IMR-90 (cell line): ENCODE measurements at places on chromosomes 3 and 15. TPM values are rescaled to one million over a fixed set of nuclear protein-coding genes. Genes with fewer than 3 reads are reported as not detected.
A peak's percentile ranks its signal among the peaks of the same experiment; 100 is the strongest.

Gene HSPBAP1
- polyA plus RNA-seq: 2.5 and 2.6 TPM in 2 replicates

Gene CELF6
- polyA plus RNA-seq: 0.06 and 0.07 TPM in 2 replicates

GRCh38 chr3:66618066-66618465 is 117.2 kb upstream of the LRIG1 start:
- peak overlapping the region; percentile 88; the same call in 1 of the 2 replicates for H3K27ac ChIP-seq
- H3K36me3 ChIP-seq: no peaks in the 10 kb centered on the region
- H3K27me3 ChIP-seq: no peaks in the 10 kb centered on the region
- peaks cover 11% of the 10 kb centered on the region for H3K4me1 ChIP-seq
- no peak overlapping the region for H3K4me3 ChIP-seq

- H3K4me3 ChIP-seq: no peak overlapping the region
- peaks cover 3% of the 10 kb centered on the region; the same call in 1 of the 2 replicates for H3K4me1 ChIP-seq
- no peak overlapping the region for H3K27ac ChIP-seq
- DNase-seq: peak; percentile 42
Observed at GRCh38 chr3:155948476-155948875, 78.0 kb downstream of the GMPS start.

DNA sequence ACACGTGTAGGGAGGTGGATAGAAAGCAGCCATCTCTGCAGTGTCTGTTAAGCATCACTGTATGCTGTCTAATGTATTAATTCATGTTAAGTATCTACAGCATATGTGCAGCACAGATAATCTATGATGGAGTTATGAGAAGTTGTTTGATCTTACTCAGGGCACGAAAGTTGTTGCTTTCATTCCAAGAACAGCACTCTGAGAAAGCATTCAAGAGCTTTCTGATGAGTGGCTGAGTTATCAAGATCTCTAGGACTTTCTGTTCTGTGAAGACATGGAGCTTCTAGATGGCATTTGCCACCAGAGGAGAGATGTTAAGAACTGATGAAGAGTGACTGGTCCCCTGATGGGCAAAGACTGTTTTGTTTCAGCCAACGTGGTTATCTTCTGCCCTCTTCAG is 22.6 kb upstream of the TPRG1 start:
- H3K4me3 ChIP-seq: no peak overlapping the region
- H3K4me1 ChIP-seq: no peaks in the 10 kb centered on the region

GRCh38 chr15:73346735-73347312 is 21.9 kb downstream of the HCN4 start:
- no peaks in the 10 kb centered on the region for H3K36me3 ChIP-seq
- no peak overlapping the region for H3K4me3 ChIP-seq
- peaks cover 20% of the 10 kb centered on the region; the same call in 1 of the 2 replicates for H3K27me3 ChIP-seq
- H3K27ac ChIP-seq: no peak overlapping the region
- peak; percentile 20 for DNase-seq
- H3K4me1 ChIP-seq: no peaks in the 10 kb centered on the region

GRCh38 chr3:118527514-118528044 is 507.1 kb downstream of the IGSF11 start:
- H3K4me3 ChIP-seq: no peak overlapping the region
- H3K4me1 ChIP-seq: no peaks in the 10 kb centered on the region
- H3K27ac ChIP-seq: no peak overlapping the region

GRCh38 chr15:89888214-89888804 is 5.5 kb downstream of the AP3S2 start:
- no peaks in the 10 kb centered on the region for H3K27me3 ChIP-seq
- no peaks in the 10 kb centered on the region for H3K4me1 ChIP-seq
- peak; percentile 90 for DNase-seq
- H3K4me3 ChIP-seq: no peak overlapping the region
- H3K36me3 ChIP-seq: peaks cover 20% of the 10 kb centered on the region

GRCh38 chr3:27679691-27680090 is 42.4 kb downstream of the EOMES start:
- no peaks in the 10 kb centered on the region for H3K27me3 ChIP-seq
- H3K36me3 ChIP-seq: no peaks in the 10 kb centered on the region
- H3K4me1 ChIP-seq: peaks cover 12% of the 10 kb centered on the region
- no peak overlapping the region for H3K27ac ChIP-seq

GRCh38 chr3:48411041-48411588 is 18.8 kb downstream of the PLXNB1 start:
- DNase-seq: no peak
- H3K36me3 ChIP-seq: peaks cover 81% of the 10 kb centered on the region
- no peak overlapping the region for H3K27ac ChIP-seq

GRCh38 chr3:10779293-10779805 is 36.7 kb upstream of the SLC6A11 start:
- no peak overlapping the region for H3K27ac ChIP-seq
- no peak overlapping the region for H3K4me3 ChIP-seq
- no peaks in the 10 kb centered on the region for H3K4me1 ChIP-seq
- DNase-seq: no peak
- H3K27me3 ChIP-seq: peaks cover 3% of the 10 kb centered on the region; the same call in 1 of the 2 replicates

DNA sequence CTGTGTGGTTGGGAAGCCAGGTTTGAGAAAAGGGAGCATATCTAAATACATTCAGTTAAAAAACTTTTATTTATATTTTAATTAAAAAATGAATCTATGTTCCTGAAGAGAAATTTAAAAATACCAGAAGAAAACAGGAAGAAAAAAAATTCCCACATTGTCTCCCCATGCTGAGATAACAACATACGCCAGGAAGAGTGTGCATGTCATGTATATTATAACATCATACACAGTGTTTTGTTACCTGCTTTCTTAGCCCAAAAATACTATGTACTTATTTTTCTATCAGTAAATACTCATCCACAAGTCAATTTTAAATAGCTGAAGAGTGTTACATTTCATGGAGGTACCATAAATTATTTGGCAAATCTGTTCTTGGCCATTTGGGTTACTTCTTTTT is 18.5 kb downstream of the USP13 start:
- H3K27ac ChIP-seq: no peak overlapping the region
- no peaks in the 10 kb centered on the region for H3K27me3 ChIP-seq
- no peak for DNase-seq
- H3K36me3 ChIP-seq: no peaks in the 10 kb centered on the region; the same call in 1 of the 2 replicates

DNA sequence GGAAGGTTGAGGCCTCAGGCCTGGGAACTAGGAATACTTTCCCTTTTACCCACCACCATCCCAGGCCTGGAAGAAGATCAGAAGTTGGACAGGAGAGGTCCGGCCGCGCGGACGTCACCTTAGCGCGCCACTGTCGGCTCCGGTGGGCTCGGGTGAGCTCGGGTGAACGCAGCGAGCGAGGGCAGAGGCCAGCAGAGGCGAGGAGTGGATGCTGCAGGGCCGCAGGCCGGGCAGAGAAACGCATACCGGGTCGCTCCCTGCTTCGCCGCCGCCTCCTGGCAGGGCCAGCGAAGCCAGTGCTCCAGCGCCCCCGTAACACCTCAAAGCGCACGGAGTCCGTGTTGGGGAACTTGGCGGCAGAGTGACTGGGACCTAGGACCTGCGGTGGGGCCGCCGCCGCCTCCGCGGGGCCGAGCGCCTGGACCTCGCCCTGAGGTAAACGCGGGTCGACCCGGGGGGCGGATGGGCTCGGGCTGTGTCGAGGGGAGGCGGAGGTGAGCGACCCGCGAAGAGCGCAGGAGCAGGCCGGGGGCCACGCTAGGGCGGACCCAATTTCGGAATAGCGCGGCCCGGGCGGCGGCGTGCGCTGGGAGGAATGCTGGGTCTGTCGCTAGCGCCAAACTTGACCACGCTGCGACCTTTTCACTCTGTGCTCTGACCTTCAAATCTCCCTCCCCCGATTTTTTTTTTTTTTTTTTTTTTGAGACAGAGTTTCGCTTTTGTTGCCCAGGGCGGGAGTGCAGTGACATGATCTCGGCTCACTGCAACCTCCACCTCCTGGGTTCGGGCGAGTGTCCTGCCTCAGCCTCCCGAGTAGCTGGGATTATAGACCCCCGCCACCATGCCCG is 1.6 kb downstream of the CYP11A1 start:
- H3K27me3 ChIP-seq: peaks cover 40% of the 10 kb centered on the region
- H3K36me3 ChIP-seq: no peaks in the 10 kb centered on the region
- peak overlapping the region; percentile 33 for H3K4me3 ChIP-seq
- H3K4me1 ChIP-seq: peaks cover 3% of the 10 kb centered on the region; the same call in 1 of the 2 replicates
- H3K27ac ChIP-seq: no peak overlapping the region; the same call in 1 of the 2 replicates
- DNase-seq: peak; percentile 41
